ENCODE measurements at places on chromosomes 2 and 18.
A peak's percentile ranks its signal among the peaks of the same experiment; 100 is the strongest.

DNA sequence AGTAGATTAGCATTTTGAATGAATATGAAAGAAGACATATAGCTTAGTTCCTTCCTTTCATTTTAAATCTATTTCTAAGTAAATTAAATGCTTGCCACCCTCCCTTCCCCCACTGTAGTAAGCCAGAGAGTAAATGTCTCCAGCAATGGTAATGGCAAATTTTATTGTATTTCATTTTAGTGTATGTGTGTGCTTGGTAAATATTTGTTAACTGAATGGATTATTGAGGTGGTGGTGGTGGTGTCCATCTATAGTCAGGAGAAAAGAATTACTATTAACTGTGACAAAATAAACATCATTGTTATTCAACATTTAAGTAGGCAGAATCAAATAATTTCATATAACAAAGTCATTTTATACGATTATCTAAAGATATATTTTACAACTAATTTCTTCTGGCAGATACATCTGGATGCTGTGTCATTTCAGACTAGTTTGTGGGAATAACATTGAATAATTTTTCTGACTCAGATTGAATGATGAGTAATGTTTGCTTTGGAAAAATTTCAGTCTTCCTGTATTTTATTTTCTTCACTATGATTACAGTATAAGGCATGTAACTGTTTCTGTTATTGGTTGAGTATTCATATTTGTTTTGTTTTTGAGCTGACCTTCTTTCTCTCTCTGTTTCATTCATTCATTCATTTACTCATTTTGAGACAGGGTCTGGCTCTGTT lies 18.3 kb downstream of the ASXL3 start:
- H3K4me3 ChIP-seq, result no peak overlapping the region
- no peak for DNase-seq
- H3K4me1 ChIP-seq, result no peaks in the 10 kb centered on the region

DNA sequence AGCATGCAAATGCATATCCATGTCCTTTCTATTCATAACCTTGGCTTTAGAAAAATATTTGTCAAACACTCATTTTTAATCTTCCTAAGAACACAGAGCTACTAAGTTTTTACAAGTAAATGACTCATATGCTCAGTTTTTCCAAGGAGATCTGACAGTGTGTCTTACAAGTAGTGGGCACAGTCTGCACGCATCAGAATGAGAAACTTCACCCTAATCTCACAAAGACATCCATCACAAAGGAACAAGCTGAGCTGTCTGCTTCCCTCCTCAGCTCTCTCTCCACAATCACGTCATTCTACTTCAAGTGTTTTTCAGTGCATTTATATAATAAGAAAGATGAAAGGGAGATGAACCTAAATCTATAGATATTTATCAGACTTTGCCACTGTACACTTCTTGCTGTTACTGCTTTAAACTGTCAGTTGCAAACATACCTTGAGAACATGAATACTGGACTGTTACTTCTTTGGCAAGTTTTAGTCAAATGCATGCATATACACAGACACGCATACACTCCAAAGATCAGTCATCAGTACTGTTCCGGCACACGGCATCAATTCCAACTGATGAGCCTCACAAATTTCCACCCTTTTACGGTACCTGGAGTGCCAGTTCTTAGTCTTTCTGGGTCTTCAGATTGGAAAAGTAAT lies 75.7 kb downstream of the RBMS1 start:
- H3K4me3 ChIP-seq, result peak overlapping the region; percentile 33
- no peak for DNase-seq
- peak overlapping the region; percentile 80 for H3K27ac ChIP-seq

- no peaks in the 10 kb centered on the region for H3K27me3 ChIP-seq
- H3K4me1 ChIP-seq, result peaks cover 34% of the 10 kb centered on the region
- no peak overlapping the region for H3K4me3 ChIP-seq
Measured at GRCh38 chr18:13572148-13572547, 154.2 kb downstream of the FAM210A start.

DNA sequence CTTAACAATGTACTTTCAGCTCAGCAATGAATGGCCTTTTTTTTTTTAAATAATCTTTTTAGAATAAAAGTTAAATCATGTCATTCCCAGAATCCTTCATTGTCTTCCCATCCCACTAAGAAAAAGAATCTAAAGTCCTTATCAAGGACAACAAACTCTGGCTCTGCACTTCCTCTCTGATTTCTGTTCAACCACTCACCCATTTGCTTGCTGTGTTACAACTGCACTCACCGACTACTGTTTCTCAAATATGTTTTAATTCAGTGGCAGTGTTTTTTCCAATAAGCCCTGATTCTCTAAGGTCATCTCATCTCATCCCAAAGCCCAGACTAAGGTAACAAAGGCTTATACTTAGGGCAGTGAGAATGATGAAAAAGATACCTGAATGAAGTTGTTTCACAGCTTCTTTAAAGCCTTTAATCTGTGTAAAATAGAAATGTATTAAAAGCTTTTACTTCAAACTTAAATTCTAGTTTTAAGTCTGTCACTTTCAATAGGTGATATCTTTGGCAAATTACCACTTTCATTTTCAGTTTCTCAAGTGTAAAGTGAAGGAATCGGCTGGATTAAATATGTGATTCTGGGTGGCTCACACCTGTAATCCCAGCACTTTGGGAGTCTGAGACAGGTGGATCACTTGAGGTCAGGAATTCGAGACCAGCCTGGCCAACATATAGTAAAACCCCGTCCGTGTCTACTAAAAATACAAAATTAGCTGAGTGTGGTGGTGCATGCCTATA lies 87.6 kb downstream of the RBBP8 start:
- H3K4me1 ChIP-seq, result peaks cover 12% of the 10 kb centered on the region
- peaks cover 3% of the 10 kb centered on the region for H3K36me3 ChIP-seq

DNA sequence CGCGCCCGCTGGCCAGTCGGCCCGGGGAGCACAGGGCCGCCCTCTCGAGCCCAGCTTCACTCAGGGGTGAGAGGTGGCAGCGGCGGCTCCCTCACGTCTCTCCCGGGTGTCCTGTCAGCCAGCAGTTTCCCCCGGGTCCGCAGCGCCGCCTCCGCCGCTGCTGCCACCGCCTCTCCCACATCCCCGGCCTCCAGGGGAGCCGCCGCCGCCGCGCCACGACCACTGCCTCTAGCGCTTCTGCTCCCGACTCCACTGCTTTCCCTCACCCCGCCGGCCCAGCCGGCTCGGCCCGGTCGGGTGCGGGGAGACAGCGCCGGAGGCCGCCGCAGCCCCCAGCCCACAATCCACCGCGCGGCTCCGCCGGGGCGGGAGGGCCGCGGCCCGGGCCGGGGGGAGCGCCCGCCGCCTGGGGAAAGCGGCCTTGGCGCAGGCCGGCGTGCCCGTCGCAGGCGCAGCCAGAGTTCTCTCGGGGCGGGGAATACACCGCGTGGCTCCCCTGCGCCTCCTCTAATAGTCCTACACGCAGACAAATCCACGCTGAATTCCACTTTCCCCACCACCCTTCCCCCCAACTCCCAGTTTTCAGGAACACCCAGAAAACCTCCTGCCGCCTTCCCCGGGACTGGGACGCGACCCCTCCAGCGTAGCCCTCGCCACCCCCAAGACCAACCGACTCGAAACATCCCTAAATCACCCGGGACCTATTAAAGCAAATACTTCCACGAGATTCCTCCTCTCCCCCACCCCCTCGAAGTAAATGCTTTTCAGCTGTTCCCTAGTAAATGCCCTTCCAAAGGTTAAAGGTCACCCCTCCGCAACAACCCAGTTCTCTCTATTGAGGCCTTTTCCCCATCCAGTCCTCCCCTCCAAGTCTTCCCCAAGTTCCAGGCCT lies at the start of gene VPS54:
Gene VPS54 (minus strand): TSS at position 346 of the 892 bp plus-strand sequence. CDS start 35,429 bp downstream, outside the sequence.
- peak; percentile 48 for DNase-seq
- peaks cover 32% of the 10 kb centered on the region for H3K4me1 ChIP-seq
- peak within 1 kb of the TSS; percentile 99 for H3K4me3 ChIP-seq
- no peaks in the 10 kb centered on the region for H3K27me3 ChIP-seq
- peaks cover 8% of the 10 kb centered on the region for H3K36me3 ChIP-seq

GRCh38 chr2:48448274-48449061 lies 81.5 kb upstream of the STON1 start:
- no peaks in the 10 kb centered on the region for H3K36me3 ChIP-seq
- DNase-seq, result no peak
- H3K27ac ChIP-seq, result peak overlapping the region; percentile 93
- peak overlapping the region; percentile 75 for H3K4me3 ChIP-seq

GRCh38 chr2:189444322-189444721 lies 3.0 kb downstream of the WDR75 start:
- no peaks in the 10 kb centered on the region for H3K27me3 ChIP-seq
- no peak overlapping the region for H3K27ac ChIP-seq
- peaks cover 17% of the 10 kb centered on the region for H3K4me1 ChIP-seq
- no peak for DNase-seq
- H3K36me3 ChIP-seq, result no peaks in the 10 kb centered on the region
- H3K4me3 ChIP-seq, result no peak overlapping the region

DNA sequence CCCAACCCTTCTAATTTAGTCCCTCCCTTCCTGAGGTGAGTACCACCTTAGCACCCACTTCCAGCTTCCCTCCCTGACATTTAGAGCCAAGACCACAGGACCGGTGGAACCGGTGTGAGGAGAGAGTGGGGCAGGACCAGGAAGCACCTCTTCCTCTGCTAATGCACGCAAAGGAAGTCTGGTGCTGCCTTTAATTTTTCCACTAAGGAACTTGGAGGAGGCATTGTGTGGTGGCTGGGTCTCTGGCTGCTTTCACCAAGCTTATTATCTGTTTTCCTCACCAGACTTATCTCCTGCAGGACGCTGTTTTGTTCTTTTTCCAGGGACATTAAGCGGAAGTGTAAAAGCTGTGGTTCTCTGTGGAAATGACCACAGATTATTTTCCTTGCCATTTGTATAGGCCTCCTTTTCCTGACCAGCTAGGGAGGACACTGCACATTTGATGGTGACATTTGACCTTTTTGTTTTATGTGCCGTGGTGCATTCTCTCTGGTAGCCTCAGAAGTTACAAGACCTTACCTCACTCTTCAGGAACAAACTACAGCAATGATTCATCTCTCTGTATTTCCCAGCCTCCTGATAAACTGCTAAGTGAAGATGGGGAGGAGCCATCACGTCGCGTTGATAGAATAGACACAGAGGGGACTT lies 39.8 kb upstream of the SPTBN1 start:
- H3K4me1 ChIP-seq, result peaks cover 2% of the 10 kb centered on the region
- DNase-seq, result no peak
- H3K36me3 ChIP-seq, result peaks cover 4% of the 10 kb centered on the region
- H3K27me3 ChIP-seq, result peaks cover 26% of the 10 kb centered on the region
- H3K27ac ChIP-seq, result no peak overlapping the region
